H1 (cell line): ENCODE measurements at places on chromosomes 2 and 18. TPM values are rescaled to one million over a fixed set of nuclear protein-coding genes. Genes with fewer than 3 reads are reported as not detected.

DNA sequence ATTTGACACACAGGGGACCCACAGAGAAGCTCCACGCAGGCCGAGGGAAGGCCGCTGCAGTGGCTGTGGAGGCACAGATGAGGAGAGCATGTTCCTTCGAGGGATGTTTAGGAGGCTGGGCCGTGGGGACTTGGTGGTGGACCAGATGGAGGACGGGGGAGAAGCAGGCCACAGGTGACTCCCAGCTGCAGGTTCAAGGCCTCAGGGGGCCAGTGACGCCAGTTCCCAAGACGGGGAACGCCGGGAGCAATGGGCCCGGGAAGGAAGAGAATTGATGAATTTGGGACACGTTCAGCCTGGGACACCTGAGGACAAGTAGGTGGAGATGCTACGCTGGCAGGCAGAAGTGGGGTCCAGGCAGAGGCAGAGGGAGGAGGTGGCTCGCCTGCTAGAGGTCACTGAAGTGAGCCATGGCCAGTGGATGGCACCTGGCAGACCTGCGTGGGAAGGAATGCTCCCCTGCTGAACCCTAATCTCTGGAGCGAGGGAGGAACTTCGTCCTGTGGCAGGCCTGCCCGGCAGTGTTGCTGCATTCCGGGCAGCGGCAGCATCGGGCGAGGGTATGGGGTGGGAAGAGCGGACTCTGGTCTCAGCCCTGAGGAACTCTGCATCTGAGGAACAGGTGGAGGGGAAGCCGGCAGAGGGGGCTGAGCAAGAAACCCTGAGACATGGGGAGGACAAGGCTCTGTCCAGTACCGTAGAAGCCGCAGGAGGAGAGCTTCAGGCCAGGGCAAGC, 25.2 kb upstream of the HPCAL1 start:
- no peak for DNase-seq

DNA sequence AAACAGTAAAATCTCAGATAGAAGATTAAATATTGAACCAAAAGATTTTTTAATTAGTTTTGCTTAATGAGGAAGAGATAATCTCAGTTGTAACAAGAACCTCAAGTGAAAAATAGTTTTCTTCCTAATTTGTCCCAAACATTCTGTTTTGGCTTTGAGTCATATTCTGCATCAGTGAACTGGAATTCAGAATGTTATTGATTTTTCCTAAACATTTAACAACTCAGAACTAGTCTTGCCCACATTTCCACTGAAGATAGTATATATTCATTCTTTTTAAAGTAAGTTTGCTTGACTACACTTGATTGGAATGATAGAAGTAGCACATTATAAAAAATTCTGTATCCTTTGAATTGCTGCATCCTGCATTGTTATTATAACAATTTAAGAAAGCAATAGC, 85.7 kb upstream of the UGP2 start:
- no peak for DNase-seq

- no peak for DNase-seq
Measured at GRCh38 chr2:67065046-67065445, 332.1 kb upstream of the ETAA1 start.

DNA sequence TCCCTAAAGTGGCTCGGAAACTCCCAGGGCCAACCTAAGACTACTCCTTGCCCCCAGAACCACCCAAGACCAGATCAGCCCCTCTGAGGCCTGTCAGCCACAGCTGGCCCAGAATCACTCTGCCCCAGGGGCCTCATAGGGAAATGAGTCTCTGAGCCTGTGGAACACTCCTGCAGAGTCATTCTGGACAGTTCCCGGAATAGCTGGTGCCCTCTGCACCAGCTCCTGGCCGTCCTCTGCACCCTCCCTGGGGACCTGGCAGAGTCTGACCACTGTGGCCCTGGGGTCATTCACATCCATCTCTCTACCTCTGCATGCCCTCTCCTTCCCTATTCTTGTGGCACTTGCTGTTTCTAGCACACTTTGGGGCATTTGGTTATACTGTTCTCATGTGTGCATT, 14.6 kb upstream of the TMEM214 start:
- no peak for DNase-seq

The SETBP1 gene
- total RNA-seq, result 4.6 and 6.5 TPM in 2 replicates

The ADGRF3 gene
- total RNA-seq, result 0.69 and 0.75 TPM in 2 replicates

The SANBR gene
- 12.0 and 12.1 TPM in 2 replicates for total RNA-seq

The SLC9A2 gene
- 0.13 and 0.15 TPM in 2 replicates for total RNA-seq

The CD8B gene
- total RNA-seq, result 0.35 and 0.57 TPM in 2 replicates
